Substantia nigra (tissue), 51 donors: ENCODE measurements at places on chromosomes 7 and 10.

DNA sequence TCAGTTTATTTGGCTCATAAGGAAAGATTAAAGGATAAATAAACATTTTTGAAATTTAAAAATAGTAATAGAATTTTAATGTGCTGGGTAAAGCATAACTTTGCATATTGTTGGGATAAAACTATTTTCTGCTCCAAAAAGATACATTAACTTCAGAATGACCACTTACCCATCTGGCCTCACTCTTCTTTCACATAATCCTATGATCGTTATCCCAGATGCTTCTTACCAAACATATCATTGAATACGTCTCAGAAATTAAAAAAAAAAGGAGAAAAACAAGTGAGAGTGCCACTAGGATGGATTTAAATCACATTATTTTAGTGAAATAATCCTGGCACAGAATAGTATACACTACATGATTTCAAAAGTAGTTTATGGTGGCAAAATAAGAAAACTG is 677.5 kb upstream of the ZWINT start:
- no peak for DNase-seq

GRCh38 chr7:17654940-17655339 is 285.4 kb downstream of the SNX13 start:
- DNase-seq: no peak

DNA sequence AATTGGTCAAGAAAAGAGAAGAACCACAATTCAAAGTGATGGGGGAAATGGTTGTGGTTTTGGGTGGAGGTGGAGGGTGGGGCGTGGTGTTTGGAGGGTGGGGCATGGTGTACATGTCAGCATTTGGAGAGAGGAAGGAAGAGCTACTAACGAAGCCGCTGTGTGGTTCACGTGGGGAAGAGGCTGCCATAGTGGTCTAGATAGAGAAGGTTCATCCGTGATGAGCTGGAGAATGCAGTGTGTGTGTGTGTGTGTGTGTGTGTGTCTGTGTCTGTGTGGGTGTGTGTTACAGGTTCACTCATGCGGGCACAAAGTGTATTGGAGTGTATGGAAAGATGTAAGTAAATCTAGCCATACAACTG is 6.1 kb upstream of the VCL start:
- DNase-seq: no peak

DNA sequence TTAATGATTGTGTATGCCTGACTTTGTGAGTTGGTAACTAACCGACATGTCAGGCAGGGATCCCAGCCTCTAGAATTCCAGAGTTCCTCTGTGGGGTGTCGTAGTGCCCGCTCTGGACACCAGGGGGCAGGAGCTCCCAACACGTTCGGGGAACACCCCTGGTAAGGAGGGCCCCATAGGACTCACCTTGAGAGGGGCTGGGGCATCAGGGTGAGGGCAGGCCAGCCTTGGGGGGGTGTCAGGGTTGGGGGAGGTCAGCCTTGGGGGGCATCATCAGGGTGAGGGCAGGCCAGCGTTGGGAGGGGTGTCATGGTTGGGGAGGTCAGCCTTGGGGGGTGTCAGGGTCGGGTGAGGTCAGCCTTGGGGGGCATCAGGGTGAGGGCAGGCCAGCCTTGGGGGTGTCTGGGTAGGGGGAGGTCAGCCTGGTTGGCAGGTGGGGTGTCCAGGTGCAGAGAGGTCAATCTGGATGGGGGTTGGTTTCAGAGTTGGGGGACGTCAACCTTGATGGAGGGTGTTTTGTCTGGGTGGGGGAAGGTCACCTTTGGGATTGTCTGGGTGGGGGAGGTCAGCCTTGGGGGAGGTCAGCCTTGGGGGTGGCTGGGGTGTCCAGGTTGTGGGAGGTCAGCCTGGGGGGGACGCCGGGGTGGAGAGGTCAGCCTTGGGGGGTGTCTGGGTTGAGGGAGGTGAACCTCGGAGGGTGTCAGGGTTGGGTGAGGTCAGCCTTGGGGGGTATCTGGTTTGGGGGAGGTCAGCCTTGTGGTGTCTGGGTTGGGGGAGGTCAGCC is 45.6 kb upstream of the SUN1 start:
- peak; percentile 53 for DNase-seq

GRCh38 chr10:71188201-71188600 is 24.2 kb upstream of the UNC5B start:
- DNase-seq: peak; percentile 40

DNA sequence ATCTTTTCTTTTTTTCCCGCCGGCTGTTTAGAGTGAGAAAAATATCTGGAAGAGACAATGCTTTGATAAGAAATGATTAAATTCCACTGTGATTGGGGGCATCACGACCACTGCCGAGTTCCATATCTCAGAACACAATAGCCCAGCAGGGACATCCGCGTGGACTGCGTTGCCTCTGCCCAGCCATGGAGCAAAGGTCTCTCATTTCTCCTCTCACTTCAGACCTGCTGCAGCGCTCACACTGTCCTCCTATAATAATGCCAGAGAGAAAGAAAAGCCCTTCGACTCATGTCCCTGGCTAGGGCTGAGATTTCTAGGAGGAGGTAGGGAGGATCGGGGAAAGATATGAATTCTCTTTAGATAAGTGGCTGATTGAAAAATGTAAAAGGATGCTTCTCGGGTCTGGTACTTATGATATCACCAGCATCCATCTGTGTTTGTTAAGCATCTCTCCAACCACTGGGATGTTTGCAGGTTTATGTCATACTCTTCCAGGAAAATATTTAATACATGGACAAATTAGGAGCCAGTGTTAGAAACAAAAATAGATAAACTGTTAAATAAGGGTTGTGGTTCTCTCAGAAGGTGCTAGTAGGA is 472.9 kb upstream of the AKR1E2 start:
- DNase-seq: no peak

- DNase-seq: no peak
Observed at GRCh38 chr10:92868557-92868956, 20.2 kb downstream of the EXOC6 start.

- no peak for DNase-seq
Observed at GRCh38 chr10:28365840-28366239, 63.0 kb upstream of the MPP7 start.

- DNase-seq: no peak
Observed at GRCh38 chr7:37187179-37187578, 261.5 kb downstream of the ELMO1 start.

- DNase-seq: no peak
Observed at GRCh38 chr7:44291066-44291732, 34.2 kb downstream of the CAMK2B start.

DNA sequence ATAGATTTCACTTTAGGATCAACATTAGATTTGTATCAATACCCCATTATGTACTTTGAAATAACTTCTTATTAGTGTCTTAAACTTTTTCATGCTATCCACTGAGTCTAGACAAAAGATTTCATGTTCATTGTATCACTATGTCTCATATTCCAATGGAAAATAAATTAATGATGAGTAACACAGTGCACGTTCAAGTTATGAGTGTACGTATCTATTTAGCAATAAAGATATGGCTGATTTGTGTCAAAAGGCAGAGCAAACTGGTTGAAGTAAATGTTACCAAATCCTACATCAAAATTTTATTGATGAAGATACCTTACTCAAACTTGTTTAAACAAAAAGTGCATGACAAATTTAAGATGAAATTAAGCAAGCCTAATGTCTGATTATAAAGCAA is 102.4 kb downstream of the SEMA3E start:
- DNase-seq: no peak

- DNase-seq: no peak
Observed at GRCh38 chr7:103989200-103989784, at the start of gene RELN. RELN (minus strand) TSS chr7:103989658; CDS start chr7:103989356, 302 bp downstream.

DNA sequence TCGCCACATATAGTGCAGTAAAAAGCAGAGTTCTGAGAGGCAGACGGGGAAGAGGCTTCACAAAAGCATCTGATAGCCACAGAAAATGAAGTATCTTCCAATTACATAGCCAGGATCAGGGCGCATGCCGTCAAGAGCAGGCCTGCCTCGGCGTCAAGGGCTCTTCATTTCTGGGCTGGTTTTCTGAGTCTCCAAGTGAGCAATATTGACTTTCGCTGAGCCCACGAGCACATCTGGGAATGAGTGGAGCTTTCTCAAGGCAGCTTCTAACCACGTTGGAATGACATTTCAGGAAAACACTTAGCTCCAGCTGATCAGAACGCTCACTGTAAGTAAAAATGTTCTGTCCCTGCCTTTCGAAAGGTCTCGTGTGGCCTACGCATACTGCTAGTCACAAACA is 51.9 kb downstream of the CLRN3 start:
- no peak for DNase-seq

- DNase-seq: no peak
Observed at GRCh38 chr7:100035876-100036275, 13.7 kb upstream of the ZSCAN21 start.

DNA sequence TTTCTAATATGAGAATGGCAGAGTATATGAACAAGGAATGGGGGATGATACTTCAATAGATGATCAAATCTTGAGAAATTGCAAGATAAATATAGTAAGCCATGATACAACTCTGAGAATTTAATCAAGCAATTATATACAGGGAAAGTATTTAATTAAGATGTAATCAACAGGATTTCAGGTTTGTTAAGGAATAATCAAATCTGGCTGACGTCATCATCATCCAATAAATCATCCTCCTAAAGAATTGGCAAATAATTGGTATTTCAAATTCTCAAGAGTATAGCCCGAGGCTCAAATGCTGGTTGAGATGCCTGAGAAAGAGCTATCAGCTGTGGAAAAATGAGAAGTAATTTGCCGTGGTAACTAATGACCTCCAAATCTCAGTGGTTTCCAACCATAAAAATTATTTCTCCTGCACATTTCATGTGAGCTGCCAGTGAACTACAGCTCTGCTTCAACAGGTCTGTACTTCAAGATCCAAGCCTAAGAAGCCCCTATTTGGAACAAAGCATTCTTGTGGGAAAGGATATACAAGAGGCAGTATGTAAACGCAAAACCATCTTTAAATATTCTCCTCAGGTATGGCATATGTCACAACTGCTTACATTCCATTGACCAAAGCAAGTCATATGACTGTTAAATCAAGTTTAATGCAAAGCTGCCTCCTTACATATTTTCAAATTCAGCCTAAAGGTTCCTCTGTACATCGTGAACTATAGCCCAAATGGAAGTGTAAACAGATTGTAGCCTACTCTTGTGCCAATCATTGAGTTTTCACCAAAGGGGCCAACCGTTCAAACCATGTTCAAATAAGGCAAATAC is 503.0 kb downstream of the KIF20B start:
- no peak for DNase-seq

DNA sequence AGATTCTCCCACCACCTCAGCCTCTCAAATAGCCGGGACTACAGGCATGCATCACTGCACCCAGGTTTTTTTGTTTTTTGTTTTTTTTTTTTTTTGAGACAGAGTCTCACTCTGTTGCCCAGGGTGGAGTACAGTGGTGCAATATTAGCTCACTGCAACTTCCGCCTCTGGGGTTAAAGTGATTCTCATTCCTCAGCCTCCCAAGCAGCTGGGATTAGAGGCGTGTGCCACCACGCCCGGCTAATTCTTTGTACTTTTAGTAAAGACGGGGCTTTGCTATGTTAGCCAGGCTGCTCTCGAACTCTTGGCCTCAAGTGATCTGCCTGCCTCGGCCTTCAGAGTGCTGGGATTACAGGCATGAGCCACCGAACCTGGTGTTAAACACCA is 107.5 kb upstream of the KIF5B start:
- no peak for DNase-seq

DNA sequence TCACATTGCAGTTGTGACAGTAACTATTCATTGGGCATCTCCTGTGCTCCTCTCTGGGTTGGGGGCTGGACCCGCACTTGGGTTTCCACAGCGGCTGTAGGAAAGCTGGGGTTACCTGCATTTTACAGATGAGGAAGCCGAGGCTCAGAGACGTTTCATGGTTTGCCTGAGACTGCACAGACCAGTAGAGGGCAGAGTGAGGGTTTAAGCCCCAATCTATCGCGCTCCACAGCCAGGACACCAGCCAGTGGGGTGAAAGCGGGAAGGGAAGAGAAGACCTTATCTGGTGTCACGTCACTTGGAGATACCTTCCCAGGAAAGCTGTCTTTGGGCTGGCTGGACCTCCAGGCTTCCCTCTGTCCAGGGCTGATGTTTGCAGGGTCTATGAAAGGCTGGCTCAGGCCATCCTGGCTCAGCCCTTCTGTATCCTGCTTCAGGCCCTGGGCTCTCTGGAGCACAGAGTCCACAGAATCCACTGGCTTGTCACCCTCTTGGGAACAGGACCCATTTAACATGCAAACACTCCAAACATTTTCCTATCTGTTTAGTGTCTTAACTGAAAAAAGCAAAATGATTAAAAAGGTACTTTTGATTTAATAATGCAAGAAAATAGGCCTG is 167.7 kb downstream of the EMX2 start:
- no peak for DNase-seq

DNA sequence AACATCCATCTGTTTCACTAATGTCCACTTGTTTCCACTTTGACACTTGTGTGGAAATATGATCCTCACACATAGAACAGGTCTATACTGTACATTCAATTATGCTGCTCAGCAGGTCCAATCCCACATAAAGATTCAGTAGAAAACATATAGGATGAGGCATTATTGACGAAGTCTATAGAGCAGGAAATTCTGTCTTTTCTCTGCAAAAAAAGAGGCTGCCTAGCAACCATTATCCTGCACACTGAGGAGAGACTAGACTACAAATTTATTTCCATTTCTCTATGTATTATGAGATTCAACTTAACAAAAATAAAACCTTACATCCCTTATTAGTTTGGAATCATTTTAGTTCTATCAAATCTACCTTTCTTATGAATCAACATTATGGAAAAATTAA is 204.6 kb upstream of the POM121L12 start:
- DNase-seq: no peak

- no peak for DNase-seq
Observed at GRCh38 chr10:637221-637620, 52.2 kb downstream of the DIP2C start.

- no peak for DNase-seq
Observed at GRCh38 chr10:117441812-117442443, 66.7 kb upstream of the PDZD8 start.

- DNase-seq: no peak
Observed at GRCh38 chr7:111708072-111708471, 145.8 kb upstream of the IMMP2L start.

GRCh38 chr10:125557801-125558505 is 125.0 kb downstream of the TEX36 start:
- DNase-seq: no peak

GRCh38 chr10:129793996-129794395 is 170.1 kb downstream of the EBF3 start:
- DNase-seq: no peak

GRCh38 chr7:41809116-41809515 is 106.2 kb upstream of the INHBA start:
- no peak for DNase-seq

GRCh38 chr7:159030490-159031134 is 114.1 kb downstream of the VIPR2 start:
- DNase-seq: no peak

DNA sequence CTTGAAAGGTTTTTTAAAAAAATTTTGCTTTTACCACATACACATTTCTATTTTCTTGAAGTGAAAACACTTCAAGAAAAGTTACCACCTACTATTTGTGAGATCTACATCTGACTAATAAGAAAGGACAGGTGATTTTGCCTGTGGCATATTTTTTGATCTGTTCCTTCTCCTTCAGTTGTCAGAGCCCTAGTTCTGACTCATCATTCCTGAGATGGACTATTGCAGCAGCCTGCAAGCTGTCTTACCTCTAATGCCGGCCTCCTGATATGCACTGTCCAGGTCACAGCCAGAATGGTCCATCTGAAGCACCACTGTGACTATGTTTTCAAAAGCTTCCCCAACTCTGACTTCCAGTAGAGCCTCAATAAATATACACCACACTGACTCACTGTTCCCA is 28.2 kb upstream of the ANK3 start:
- DNase-seq: no peak
